Activated T-cell treated with anti-CD3 and anti-CD28 coated beads for 24 hours (primary cell): ENCODE measurements at places on chromosomes 6 and 20.

DNA sequence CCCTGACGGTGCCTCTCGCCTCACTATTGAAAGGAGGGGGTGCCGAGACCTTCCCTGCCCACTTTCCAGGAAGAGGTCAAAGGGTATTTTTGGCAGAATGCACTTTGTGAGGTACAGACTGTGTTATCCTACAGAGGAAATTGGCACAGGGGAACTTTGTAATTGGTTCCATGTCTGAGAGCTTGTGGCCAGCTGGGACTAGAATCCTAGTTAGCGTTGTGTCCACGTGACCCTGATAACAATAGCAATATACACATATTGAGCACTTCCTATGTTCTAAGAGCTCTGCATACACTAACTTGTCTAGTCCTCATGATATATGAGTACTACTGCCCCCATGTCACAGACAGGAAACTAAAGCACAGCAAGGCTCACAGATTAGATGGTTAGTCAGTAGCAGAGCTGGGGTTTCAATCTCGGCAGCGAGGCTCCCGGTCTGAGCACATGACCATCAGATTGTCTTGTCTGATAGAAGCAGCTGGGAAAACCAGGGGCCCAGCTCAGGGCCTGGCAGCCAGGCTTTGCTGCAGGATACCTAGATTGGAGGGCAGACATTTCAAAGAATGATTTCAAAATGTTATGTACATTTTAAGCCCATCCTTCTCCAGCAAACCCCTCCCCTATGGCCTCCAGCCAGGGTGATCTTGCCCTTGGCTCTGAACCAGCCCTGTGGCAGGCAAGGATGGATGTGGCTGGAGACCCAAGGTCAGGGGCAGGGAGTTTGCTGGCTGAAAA lies 1.4 kb downstream of the MAPK13 start:
- DNase-seq: no peak

DNA sequence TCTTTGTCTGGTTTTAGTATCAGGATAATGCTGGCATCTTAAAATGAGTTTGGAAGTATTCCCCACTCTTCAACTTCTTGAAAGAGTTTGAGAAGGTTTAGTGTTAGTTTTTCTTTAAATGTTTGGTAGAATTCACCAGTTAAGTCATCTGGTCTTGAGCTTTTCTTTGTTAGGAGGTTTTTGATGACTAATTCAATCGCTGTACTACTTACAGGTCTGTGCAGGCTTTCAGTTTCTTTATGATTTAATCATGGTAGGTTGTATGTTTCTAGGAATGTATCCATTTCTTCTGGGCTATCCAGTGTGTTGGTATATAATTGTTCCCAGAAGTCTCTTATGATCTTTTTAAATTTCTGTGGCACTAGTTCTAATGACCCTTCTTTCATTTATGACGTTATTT lies 215.5 kb downstream of the LRFN2 start:
- no peak for DNase-seq

GRCh38 chr20:25139029-25139705 lies 56.3 kb upstream of the ENTPD6 start:
- DNase-seq: no peak

DNA sequence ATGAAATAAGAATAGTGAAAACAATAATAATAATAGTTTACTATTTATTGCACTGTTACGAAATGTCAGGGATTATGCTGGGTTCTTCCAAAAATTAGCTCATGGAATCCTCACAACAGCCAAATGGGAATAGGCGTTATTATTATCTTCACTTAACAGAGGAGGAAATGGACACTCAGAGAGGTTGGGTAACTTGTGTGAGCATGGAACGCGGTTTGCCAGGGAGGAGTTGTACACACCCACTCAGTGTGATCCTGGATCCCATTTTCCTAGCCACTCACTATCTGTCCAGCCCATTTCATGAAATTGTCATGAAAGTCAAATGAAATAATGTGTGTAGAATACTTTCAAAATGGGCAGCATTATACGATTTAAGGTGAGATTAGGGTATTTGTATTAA lies 4.6 kb downstream of the NELFCD start:
- no peak for DNase-seq

DNA sequence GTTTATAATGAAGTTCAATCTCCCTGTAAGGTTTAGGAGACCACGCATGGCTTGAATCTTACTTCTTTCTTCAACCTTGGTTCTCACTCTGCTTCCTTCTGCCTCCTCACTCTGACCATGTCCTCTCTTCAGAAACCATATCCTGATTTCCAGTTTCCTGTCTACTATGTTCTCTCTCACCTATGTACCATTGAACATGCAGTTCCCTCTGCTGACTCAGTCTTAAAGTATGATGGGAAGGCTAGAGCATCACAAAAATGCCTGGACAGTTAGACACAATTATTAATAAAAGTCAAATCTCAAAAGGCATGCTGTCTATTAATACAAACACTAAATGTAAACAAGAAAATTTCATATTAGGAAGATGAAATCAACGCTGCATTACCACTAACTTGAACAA lies 151.6 kb downstream of the PRKN start:
- no peak for DNase-seq

- DNase-seq: no peak
Observed at GRCh38 chr6:116073765-116074440, 13.2 kb upstream of the FRK start.

- no peak for DNase-seq
Observed at GRCh38 chr6:6707143-6707542, 118.6 kb downstream of the LY86 start.

- DNase-seq: no peak
Observed at GRCh38 chr6:56890683-56891429, 64.1 kb upstream of the BEND6 start.

DNA sequence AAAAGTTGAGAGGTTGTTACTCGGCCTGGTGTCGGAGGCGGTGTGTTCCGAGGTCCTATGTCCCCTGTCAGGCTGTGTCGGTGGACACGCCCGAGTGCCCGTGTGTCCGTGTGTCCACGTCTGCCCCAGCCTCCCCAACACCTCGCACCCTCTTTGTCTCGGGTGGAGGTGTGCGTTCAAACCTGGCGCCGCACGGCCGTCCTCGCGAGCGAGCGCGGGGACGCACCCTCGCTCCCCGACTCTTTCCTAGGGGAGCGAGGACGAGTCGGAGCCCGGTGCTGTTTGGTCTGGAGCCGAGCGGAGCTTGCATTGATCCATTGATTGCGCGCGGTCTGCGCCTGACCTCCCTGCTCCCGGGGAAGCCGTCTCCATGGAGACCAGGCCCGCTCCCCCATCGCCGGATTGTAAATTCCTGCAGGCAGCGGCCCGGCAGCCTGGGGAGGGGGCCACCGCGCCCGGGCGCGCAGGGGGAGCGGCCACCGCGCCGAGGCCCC lies 411 bp upstream of the SCUBE3 start:
- no peak for DNase-seq

DNA sequence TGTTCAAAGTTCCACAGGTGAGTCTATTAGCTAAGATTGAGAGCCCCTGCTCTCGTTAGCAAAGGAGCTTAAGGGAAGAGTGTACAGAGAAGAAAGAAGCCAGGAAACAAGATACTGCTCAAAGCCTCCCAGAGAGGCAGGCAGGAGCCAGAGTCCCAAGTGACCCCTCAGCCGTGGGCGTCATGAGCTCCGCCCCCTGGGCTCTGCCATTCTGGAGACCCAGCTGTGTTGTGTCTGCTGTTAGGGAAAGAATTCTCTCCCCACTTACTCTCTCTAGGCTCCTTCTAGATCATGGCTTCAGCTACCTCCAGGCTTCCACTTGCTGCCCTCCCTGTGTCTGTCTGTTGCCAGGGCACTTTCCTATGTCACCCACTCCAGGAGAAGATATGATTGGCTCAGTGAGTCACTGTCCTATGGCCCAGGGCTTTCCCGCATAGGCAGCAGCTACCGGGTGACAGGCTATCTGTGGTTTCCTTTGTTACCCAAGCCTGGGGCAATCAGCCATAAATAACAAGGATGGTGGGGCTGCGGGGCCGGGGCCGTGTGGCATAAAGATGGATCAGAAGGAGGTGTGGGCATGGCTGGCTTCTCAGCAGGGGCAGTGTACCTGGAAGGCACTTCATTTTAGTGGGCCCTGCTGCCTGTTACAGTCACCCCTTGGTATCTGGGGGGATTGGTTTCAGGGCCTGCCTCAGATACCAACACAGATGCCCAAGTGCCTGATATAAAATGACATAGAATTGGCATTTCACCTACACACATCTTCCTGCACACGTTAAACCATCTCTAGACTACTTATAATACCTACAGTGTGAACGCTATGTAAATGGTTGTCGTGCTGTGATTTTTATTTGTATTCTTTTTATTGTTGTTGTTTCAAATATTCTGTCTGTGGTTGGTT lies 118.9 kb downstream of the ARMC2 start:
- DNase-seq: no peak
